Prostate gland (tissue), 2 donors: ENCODE measurements at places on chromosomes 2 and 18.

GRCh38 chr2:39194686-39195085 lies 49.1 kb downstream of the CDKL4 start:
- DNase-seq, result no peak

GRCh38 chr2:237996021-237996593 lies 29.3 kb downstream of the UBE2F start:
- DNase-seq, result no peak

GRCh38 chr2:44570271-44570670 lies 208.5 kb downstream of the CAMKMT start:
- no peak for DNase-seq

DNA sequence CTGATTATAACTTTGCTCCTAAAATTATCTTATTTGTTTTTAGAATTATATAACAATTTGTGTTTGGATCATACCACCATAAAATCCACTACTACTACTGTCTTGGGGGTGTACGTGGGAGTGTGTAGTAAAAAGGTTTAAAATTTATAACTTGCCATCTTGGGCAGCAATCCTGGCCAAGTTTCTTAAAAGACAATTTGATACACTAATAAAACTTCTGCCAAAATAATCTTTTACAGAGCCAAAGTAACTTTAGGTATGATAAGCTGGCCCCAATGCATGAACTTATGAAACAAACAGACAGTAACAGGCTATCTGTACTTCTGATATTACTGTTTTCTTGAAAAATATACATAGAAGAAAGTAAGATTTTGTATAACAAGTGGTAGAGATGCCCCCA lies 11.3 kb upstream of the UBE2E3 start:
- DNase-seq, result no peak

DNA sequence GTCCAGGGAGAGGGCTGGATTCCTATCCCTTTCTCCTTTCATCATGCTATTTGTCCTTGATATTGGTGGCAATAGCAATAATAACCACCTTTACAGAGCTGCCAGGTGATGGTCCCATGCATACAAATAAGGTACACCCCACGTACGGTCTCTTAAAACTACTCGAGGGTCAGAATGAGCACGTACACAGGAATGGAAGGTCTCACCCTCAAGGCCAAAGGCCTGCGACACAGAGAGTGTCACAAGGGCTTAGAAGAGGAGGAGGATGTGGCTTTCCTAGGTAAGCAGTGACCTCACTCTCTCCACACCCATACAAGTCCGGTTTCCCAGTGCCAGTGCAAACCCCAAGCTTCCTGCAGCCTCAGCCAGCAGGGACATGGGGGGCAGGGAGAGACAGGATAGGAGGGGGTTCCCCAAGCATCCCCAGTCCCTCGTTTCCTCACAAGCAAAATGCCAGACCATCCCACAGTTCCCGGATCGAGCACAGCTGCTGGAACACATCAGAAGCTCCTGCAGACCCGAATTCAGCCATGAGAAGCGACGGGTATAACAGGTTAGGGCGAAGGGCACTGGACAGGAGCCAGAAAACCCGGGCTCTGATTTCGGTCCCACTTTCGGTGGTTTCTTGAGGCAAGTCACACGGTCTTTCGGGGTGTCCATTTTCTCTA lies 49.2 kb downstream of the PLB1 start:
- DNase-seq, result no peak

GRCh38 chr2:143171817-143172216 lies 42.6 kb downstream of the ARHGAP15 start:
- no peak for DNase-seq

- DNase-seq, result no peak
Measured at GRCh38 chr18:3060667-3061580, 48.0 kb upstream of the LPIN2 start.

DNA sequence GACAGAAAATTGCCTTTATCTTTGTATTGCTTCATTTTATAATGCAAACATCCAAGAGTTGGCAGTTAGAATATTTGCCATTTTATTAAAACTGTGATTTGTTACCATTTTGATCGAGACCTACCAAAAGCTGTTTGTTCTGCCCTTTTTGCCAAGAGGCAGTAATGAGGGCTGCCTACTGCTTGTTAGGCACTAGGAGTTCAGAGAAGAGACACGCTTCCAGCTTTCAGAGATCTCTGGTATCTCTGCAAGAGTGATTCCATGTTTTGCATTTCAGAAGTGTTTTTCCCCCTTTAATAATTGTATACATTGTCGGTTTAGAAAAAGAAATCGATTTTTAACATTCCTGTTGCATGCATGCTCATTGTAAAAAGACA lies 628 bp downstream of the MRPL30 start:
- no peak for DNase-seq

DNA sequence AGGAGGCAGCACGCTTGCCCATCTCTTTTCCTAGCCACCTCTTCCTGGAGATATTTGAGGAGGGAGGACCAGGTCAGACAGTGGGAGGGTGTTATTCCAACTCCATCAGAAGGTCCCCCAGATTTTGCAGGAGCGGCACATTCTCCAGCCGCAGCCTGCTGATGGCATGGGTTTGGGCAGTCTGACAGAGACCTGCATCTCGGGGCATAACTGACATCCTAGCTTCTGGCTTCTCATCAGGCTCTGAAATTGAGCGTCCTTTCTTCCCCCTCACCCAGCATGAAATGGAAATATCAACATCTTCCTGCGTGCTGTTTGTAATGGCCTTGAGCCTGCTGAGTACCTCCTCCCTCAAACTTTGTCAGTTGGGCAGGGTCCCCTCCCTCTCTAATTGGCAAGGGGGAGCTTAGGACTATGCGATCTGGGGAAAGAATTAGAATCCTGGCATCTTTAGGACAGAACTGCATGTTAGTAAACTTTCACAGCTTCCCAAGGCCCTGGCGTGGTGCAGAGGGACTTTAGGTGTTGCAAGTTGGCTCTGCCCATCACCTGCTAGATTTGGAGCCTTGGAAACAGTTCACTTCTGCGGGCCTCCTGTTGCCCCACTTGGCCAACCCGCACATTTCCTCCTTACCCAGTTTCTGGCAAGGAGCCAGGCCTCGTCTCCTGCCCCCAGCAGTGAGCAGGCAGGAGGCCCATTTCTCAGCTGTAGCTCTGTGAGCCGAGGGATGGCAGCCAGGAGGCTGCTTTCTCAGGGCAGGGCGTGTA lies 2.2 kb downstream of the ITM2C start:
- DNase-seq, result peak; percentile 34

DNA sequence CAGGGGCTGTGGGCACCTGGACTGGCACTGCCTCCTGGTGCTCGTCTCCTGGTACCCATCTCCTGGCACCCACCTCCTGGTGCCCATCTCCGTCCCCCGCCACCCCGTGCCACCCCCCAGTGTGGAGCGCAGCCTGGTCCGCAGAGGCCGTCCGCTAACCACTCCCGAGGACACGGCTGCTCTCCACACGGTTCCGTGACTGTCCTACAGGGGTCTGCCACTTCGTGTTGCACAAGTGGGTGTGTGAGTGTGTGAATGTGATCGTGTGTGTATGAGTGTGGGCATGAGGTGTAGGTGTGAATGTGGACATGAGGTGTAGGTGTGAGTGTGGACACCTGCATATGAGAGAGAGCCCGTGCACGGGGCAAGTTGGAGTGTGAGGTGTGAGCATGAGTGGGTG lies 119.4 kb upstream of the HS6ST1 start:
- no peak for DNase-seq

GRCh38 chr2:53111004-53111403 lies 656.6 kb upstream of the CHAC2 start:
- DNase-seq, result no peak

GRCh38 chr2:10413991-10414451 lies 34.1 kb downstream of the ODC1 start:
- DNase-seq, result no peak

- DNase-seq, result peak; percentile 67
Measured at GRCh38 chr2:25618676-25619075, 54.7 kb downstream of the DTNB start.

DNA sequence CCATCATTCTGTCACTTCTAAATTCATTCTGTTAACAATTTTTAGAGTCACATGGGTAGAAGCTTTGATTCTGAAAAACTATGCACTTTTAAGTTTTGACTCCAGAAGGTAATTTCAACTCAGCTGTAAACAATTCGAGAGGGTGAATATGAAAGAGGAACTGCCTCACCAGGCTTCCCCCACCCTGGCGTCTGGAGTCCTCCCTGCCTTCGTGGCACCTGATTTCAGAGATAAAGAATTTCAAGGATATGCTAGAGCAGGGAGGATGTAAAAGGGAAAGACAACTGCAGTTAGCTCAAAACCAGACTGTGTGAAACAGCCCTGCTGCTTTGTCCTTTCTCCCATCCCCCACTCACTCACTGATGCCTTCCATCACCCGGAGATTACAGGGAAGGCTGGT lies 40.7 kb downstream of the ONECUT2 start:
- DNase-seq, result no peak

- DNase-seq, result no peak
Measured at GRCh38 chr18:13565228-13565627, 161.1 kb downstream of the FAM210A start.

GRCh38 chr2:152566728-152567069 lies 150.6 kb downstream of the PRPF40A start:
- no peak for DNase-seq

- no peak for DNase-seq
Measured at GRCh38 chr2:24087032-24087431, 2.4 kb upstream of the TP53I3 start.

DNA sequence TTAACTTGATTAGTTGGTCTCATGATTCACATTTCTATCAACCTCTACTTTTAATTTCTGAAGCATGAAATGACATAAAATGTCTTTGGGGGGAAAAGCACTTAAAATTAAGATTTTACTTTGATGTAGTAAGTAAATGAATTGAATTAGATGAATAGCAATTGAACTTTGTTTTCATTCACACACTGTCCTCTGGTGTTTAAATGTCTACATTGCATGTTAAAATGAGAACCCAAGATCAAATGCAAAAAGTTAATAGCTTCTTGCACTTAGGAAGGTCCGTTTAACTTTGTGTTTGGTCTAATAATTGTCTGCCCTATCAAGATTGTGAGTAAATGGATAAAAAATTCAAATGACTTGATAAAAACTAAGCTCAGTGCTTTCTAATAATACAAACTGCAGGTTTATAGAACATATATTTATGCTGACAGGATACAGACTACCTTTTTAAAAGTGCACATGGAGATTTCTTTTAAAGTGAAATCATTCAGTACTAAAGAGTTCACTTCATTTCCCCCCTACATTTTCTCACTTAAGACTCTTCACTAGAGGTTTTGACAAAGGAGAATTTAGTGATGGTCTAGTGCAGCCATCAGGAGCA lies 156.2 kb upstream of the NABP1 start:
- no peak for DNase-seq

- no peak for DNase-seq
Measured at GRCh38 chr18:33682436-33682835, 104.4 kb downstream of the ASXL3 start.

DNA sequence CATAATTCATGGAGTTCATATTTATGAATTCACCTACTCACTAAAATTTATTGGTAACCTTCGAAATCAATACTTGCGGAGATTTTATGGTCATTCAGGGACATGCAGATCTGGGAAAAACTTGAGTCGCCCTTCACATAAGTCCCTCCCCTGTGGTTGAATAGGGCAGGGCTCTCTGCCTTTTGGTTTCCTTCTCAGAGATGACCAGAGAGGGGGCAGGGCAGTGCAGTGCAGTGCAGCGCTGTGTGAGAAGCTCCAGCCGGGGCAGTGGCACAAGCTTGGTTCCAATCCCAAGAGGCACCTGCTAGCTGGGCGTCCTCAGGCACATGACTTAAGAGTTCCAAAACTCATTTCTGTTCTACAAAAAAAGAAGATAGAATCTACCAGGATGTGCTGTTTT lies 274.4 kb upstream of the RAB6C start:
- DNase-seq, result no peak

DNA sequence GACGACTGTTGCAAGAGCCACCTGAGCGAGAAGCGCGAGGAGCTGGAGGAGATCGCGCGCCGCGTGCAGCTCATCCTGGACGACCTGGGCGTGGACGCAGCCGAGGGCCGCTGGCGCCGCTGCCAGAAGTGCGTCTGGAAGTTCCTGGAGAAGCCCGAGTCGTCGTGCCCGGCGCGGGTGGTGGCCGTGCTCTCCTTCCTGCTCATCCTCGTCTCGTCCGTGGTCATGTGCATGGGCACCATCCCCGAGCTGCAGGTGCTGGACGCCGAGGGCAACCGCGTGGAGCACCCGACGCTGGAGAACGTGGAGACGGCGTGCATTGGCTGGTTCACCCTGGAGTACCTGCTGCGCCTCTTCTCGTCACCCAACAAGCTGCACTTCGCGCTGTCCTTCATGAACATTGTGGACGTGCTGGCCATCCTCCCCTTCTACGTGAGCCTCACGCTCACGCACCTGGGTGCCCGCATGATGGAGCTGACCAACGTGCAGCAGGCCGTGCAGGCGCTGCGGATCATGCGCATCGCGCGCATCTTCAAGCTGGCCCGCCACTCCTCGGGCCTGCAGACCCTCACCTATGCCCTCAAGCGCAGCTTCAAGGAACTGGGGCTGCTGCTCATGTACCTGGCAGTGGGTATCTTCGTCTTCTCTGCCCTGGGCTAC lies 1.2 kb downstream of the KCNF1 start:
- no peak for DNase-seq

DNA sequence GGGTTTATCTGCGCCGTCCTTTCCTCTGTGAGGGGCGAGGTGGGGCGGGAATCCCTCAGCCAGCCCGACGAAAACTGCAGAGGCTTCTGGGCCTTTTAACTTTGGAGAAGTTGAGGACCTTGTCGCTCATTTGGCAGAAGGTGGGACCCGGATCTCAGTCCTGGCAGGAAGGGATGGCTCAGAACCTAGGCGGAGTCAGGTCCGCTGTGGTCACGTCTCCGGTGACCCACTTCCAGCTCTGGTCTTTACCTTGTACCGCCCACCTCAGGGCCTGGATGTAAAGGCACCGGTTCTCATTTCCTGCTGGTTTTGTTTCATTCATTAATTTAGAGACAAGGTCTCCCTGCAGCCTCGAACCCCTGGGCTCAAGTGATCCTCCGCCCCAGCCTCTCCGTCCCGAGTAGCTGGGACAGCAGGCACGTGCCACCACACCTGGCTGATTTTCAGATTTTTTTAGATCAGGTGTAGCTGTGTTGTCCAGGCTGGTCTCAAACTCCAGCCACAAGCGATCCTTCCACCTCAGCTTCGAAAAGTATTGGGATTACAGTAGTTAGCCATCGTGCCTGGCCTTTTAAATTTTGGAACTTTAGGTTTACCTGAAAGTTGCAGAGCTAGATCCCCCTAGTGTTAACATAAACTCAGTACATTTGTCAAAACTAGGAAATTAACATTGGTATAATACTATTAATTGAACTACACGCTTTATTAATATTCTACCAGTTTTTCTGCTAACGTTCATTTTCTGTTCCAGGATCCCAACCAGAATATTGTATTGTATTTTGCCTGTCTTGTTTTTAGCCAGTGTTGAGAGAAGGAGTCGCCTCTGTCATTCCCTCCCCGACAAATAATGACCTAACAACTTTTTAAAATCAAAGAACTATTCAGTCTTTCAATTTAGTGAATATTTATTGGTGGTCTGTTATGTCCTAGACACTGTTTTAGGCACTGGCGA lies 852 bp downstream of the POLI start:
- DNase-seq, result peak; percentile 39

GRCh38 chr18:64380117-64380516 lies 231.2 kb upstream of the LINC00305 start:
- DNase-seq, result no peak
